Stimulated activated CD4-positive, alpha-beta T cell treated with anti-CD3 and anti-CD28 coated beads, Interleukin-1b, Interleukin-23, amount 100 ng/mL, for 1 hour (primary cell): ENCODE measurements at places on chromosomes 3 and 15.

GRCh38 chr3:65439641-65440284 lies 599.0 kb downstream of the MAGI1 start:
- no peak for DNase-seq

- DNase-seq = no peak
Measured at GRCh38 chr15:100726421-100727190, 124.2 kb downstream of the ASB7 start.

GRCh38 chr3:142618917-142619461 lies 22.8 kb downstream of the PLS1 start:
- no peak for DNase-seq

- no peak for DNase-seq
Measured at GRCh38 chr3:108459225-108459624, 51.2 kb downstream of the MYH15 start.

GRCh38 chr15:50227076-50227475 lies 38.5 kb downstream of the HDC start:
- no peak for DNase-seq
